Activated T-cell treated with anti-CD3 and anti-CD28 coated beads, Interleukin-2, amount 50 U/mL, for 1 hour (primary cell): ENCODE measurements at places on chromosomes 3 and 15.

GRCh38 chr15:28920781-28921331 is 35.1 kb downstream of the APBA2 start:
- no peak for DNase-seq

- DNase-seq = no peak
Measured at GRCh38 chr3:169965562-169966427, 812 bp upstream of the SEC62 start.

DNA sequence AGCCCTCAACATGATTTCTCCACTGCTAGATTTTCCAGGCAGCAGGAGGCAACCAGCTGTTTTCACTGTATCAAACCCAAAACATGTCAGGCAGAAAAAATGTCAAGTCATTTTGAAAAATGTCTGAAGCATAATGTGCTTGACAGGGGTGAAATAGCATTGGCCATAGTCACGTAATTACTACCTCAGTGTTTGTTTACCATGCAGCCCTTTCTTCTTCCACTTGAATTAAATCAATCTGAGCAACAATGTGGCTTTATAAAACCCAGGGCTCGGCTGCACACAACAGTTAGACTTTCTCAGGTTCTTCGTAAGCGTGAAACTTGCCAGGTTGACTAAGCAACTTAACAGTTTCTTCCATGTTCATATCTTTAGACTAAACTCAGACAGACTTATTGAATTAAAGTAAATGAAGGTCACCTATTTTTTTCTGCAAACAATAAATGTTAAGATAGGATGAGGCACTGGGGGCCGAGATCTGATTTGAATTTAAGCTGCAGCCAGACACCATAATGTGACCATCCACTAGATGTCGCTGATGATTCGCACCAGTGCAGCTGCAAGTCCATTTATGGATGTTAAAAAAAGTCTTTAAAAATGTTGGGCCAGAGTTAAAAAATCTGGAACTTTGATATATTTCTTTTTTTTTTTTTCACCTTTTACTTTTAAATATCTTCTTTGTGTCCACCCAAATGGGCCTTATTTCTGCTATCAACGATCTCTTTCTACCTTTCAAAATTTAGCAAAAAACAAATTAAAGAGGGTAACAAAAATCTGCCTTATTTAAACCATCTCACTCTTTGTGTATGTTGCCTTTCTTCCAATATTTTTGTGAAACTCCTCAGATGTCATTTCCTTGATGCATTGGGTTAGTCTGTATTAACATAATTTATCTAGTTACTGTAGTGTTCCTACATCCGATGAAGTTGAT is 305.9 kb downstream of the CACNA2D3 start:
- no peak for DNase-seq

DNA sequence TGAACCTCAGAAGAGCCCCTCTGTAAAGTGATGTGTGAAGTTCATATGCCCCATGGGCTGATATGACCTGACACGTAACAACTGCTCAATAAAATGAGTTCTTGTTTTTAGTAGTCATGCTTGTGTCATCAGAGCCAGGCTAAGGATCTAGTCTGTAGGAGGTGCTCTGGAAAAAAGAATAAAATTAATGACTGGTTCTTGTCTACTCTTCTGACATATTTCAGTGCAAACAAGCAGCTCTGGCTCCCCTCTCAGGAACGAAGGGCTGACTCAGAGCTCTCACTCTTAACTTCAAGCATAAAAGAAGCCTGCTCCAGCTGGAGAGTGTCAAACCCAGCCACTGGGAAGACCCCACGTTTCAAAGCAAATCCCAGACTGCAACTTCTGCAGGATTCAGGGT is 77.0 kb downstream of the LRIG1 start:
- DNase-seq = no peak

DNA sequence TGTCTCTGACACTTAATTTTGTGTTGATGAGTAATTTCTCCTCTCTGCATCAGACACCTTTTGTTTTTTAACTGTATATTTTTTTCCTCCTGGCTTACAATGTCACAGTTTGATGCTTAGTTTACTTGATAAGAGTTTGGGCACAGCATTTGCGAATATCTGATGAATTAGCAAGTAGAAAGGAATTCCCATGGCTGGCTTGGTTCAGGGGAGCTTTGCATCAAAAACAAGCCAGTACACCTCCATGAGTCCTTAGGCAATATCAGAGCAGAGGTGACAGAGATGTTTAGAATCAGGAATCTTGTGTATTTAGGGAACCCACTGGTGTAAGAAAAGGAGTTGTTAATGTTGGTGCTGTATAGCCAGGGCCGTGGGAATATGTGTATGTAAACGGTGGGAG is 9.3 kb downstream of the ARHGEF26 start:
- no peak for DNase-seq

- DNase-seq = no peak
Measured at GRCh38 chr3:8882171-8882593, 81.1 kb downstream of the RAD18 start.

DNA sequence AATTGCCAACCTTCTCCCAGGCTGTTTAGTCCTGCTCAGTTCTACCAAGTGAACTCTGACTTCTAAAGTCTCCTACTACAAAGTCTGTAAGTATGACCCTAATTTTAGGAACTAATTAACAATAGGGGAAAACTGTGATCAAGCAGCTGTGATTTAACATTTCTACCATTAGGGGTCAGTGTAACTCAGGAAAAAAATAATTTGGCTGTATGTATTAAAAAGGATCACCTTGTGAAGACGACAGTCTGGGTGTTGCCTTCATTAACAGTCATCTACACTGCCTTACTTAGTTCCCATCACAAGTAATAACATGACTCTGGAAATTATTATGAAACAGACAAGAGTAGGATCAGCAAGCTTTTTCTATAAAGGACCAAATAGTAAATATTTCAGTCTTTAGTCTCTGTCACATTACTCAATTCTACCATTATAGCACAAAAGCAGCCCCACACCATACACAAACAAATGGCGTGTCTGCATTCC is 4.2 kb upstream of the NPHP3 start:
- DNase-seq = no peak

DNA sequence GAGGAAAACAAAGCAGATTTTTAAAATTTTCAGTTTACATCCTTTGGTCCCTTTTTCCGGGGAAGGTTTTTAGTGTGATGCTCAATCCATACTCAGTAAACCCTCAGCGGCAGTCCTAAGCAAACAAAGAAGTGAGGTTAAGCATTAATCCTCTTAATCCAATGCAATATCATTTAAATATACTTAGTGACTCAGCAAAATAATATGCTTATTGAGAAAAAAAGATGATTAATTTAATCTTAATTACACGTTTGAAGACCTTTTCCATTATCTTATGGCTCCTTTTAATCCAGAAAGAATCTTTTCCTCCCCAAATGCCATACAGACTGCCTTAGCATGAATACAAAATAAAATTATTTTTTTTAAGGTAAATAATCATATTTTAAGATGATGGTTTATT is at the start of gene GABRR3:
Gene GABRR3, minus strand, starts transcription at position 108 of the 400 bp plus-strand sequence. CDS start 328 bp downstream, outside the sequence.
- DNase-seq = no peak

DNA sequence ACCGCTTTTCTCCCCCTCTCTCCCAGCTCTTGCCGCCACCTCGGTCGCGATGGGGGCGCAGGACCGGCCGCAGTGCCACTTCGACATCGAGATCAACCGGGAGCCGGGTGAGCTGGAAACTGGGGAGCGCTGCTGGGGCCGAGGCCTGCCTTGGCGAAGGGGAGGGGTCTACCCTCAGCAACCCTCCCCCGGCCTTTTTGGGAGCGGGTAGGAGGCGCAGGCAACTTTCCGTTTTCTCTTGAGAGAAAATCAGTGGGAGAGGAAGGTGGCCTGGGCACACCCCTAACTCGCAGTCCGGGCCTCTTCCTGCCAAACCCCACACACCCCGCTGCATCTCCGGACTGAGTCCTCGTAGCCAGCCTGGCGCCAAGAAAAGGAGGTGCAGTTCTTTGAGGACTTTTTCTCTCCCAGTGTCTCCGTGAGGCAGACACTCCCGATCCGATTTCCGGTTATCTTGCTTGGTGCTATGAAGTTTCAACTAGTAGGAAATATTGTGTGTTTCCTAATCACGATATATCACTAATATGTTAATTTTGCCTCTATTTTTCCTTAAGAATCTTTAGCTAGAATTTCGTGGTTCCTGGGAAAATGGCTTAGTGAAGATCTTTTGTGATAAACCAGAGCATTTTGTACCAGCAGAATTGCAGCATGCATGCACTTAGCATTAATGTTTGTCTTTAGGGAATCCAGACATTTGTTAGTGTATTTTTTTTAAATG is 631 bp downstream of the NKTR start:
- DNase-seq = no peak

DNA sequence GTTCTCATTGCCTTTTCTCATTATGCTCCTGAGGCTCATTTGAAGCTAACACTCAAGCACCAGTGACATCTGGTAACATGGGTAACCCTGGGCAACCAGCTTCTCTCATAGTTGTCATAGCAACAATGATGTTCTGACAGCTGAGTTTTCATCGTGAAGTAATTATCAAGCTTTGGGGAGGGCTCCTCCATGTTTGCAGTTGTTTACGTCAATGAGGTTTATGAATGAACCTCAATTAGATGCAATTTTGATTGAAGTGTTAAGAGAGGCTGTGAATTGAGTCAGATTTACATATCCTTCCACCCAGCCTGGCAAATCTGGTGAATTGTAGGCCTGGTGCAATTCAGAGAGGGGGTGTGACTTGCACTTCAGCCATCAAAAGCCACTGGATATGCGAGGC is 119.3 kb upstream of the CHD2 start:
- no peak for DNase-seq

- no peak for DNase-seq
Measured at GRCh38 chr3:134295930-134296329, 45.3 kb upstream of the RYK start.

DNA sequence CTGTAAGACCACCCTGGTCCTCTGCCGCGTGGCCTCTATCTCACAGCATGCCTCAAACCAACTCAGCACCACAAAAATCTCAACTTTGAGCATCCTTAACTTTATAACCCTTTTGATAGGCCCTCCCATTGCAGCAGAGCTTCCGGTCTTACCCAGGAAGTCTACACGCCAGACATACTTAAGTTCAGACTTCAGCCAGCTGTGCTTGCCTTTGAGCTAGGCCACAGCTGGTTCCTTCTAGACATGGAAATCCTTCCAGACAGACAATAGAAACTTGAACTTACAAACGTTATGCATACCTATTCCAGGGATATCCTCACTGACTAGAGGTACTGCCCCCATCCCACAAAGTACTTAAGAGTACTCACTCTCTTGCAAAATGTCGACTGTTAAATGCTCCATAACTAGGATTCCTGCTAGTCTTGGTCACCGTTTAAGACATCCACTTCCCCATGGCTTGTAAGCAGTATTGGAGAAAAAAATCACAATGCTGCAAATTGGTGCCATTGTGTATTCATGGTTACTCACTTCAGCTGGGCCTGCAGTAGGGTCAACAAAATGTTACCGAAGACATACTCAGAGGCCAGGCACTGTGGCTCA is 183.5 kb downstream of the TBL1XR1 start:
- DNase-seq = no peak

- DNase-seq = no peak
Measured at GRCh38 chr15:69145149-69145693, 15.2 kb upstream of the GLCE start.

- no peak for DNase-seq
Measured at GRCh38 chr3:62558549-62559112, 185.3 kb upstream of the FEZF2 start.

- no peak for DNase-seq
Measured at GRCh38 chr3:46154311-46154710, 53.8 kb downstream of the CCR1 start.

DNA sequence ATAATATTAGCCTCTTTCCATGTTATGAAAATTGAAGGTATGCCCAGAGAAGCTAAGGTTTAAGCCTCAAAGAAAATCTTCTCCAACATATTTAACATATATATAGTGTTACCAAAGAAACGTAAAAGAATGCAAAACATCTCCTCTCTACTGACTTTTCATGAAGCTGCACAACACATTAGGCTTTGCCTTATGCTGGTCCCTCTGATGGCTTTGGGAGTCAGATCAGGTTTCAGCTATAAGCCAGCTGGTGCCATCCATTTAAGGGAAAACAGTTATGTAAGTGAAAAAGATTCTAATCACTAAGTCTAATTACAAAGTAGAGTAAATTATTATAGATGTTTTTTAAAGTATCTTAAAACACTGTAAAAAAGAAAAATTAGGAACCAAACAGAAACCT is 410.5 kb downstream of the LSAMP start:
- DNase-seq = no peak

DNA sequence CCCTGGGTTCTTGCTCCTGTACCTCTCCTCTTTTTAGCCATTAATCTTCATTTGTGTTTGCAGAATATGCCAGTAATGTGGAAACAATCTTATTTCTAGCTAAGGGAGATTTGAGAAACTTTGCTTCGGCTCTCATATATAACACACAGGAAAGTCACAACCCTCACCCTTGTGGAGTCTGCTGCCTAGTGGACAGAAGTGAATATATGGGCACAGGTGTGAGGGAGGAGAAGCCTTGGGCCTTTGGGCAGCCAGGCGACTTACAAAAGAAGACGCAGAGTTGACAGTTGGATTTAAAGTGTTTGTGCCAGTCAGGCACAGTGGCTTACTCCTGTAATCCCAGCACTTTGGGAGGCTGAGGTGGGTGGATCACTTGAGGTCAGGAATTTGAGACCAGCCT is 181.8 kb upstream of the TBL1XR1 start:
- no peak for DNase-seq

DNA sequence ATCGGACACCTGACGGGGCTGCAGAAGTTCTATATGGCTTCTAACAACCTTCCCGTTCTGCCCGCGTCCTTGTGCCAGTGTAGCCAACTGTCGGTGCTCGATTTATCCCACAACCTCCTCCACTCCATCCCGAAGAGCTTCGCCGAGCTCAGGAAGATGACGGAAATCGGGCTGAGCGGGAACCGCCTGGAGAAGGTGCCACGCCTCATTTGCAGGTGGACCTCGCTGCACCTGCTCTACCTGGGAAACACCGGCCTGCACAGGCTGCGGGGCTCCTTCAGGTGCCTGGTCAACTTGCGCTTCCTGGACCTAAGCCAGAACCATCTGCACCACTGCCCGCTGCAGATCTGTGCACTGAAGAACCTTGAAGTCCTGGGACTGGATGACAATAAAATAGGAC is 9.8 kb upstream of the LRRC34 start:
- no peak for DNase-seq

DNA sequence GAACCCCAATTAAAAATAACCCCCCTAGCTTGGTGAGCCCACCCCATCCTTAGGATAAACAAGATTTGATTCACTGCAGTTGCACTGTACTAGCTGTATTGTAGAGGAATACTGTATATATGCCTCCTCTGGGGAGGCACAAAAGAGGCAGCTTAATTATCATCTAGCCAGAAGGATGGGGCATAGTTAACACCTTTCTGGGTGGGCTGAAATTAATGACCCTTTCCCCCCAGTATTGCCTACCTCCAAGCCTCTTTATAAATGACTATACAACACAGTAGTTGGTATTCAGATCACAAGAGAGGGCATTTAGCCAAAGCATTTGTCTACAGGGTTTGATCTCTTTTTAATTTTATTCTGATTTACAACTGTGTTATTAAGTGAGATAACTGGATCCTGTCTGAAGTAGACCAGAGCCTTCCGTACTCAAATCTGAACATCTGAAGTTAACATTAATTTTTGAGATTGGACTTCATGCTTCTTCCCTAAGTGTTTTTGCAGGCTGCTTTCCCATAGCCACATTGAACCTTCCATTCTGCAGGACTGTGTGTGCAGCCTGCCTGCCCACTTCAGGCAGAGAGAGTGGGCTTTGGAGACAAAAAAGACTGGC is 807.0 kb upstream of the ARRDC4 start:
- no peak for DNase-seq

GRCh38 chr3:33737146-33737545 is 19.1 kb upstream of the CLASP2 start:
- no peak for DNase-seq
